Uterine smooth muscle cell (primary cell): ENCODE measurements at places on chromosomes 6 and 20. TPM values are rescaled to one million over a fixed set of nuclear protein-coding genes. Genes with fewer than 3 reads are reported as not detected.

EYA2 gene
- total RNA-seq = 1.6 and 2.0 TPM in 2 replicates

COL11A2 gene
- total RNA-seq = 0.11 and 0.12 TPM in 2 replicates

OR2H1 gene
- not detected in 2 replicates for total RNA-seq

IMPG1 gene
- total RNA-seq = 0.37 TPM in 1 of 2 replicates, not detected in the other
